ENCODE measurements at places on chromosomes 6 and 20. TPM values are rescaled to one million over a fixed set of nuclear protein-coding genes. Genes with fewer than 3 reads are reported as not detected.
A peak's percentile ranks its signal among the peaks of the same experiment; 100 is the strongest.

The BPIFB1 gene
- not detected for total RNA-seq

The MAS1L gene
- total RNA-seq, result not detected

The ENPP1 gene
- total RNA-seq, result 1.2 TPM

DNA sequence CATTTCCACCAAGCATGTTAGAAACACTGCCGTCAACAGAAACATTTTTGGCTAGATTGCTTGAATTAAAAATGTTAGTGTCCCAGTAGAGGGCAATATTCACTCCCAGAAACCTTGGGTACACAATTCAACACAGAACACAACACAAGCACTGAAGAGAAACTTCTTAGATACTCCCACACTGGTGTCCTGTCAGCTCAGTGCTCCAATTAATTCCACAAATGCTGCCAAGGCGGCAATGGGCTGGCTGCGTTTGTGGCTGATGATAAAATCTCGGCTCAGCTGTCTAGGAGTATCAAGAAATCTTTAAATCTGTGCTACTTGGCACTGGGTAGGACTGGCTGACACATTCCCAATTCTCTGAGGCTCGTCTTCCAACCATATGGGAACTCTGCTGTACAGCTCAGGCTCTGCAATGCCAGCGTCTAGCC, 39.3 kb downstream of the BEND3 start:
- no peak for DNase-seq

GRCh38 chr20:20466341-20466879, 98.5 kb downstream of the INSM1 start:
- peak; percentile 7 for DNase-seq

DNA sequence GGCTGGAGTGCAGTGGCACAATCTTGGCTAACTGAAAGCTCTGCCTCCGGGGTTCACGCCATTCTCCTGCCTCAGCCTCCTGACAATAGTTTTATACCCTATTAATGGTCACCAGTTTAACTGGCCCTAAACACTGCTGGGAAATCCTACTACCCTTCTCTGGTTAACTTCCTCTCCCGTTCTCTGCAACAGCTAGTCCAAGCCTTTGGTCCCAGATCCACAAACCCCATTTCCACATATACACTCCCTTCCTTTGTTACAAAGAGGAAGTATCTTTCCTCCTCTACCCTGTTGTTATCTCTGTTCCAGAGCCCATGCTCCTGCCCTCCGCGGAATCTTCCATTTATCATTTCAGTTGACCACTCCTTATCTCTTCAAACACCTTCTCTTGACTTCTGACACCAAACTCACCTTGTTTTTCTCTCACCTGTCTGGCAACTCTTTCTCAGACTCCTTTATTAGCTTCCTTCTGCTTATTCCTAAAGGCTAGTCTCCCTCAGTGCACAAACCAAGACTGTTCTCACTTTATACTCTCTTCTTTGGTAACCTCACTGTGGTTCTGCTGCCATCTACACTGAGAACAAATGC, 25.0 kb upstream of the TBC1D22B start:
- no peak for DNase-seq

GRCh38 chr6:3407840-3408239, 49.0 kb downstream of the SLC22A23 start:
- no peak for DNase-seq

DNA sequence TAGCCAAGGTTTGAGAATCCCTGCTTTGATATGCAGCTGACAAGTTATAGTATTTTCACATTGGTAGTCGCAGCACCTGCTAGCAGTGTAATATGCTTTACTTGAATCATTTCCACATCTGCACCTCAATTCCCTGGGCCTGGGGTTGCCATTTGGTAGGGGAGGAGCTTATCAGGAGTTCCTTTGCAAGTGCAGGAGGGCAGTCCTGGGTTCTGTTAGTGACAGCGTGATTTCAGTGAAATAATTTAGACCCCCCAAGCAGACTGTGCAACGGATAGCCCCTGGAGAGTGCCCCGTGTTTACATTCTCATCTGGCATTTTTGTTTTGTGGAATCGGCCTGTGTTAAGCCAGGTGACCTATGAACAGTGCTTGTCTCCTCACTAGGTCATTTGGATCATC, 6.0 kb downstream of the RAB5IF start:
- no peak for DNase-seq

GRCh38 chr20:33859751-33860150, 48.6 kb downstream of the CHMP4B start:
- no peak for DNase-seq

DNA sequence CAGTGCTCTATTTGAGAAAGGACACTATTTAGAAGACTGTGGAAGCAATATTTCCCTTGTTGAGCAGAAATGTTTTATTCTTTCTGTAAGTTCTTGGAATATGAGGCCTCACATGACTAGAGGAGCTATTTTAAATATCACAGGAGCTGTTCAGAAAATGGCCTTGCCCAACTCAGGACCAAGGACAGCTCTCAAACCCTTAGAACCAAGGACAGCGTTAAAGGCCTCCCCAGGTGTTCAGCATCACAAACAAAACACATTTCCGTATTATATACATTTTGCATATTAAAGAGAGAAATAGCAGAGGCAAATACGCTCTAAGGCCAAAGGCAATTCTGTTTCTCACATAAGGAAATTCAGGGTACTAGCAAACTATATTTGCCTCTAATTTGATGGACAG, 631.4 kb downstream of the CDH26 start:
- DNase-seq, result no peak

All from kidney epithelial cell (primary cell).